ENCODE measurements at places on chromosomes 5 and 9.

DNA sequence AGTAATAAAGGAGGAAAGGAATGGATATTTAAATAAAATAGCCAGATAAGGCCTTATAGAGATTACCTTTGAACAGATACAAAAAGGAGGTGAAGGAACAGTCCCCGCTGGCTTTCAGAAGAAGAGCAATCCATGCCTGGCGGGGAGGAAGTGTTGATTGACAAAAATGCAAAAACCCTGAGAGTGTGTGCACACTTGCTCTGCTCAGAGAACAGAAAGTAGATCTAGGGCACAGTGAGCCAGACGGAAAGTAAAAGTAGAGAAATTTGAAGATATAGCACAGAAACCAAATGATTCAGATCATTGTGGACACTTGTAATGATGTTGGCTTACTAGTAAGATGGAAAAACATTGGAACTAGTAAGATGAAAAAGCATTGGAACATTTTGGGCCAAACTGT, 720.6 kb downstream of the PTPRD start:
- DNase-seq, result no peak

GRCh38 chr9:16627967-16628366, 242.5 kb downstream of the BNC2 start:
- DNase-seq, result no peak

- no peak for DNase-seq
Measured at GRCh38 chr5:179204572-179204971, 140.7 kb downstream of the ADAMTS2 start.

DNA sequence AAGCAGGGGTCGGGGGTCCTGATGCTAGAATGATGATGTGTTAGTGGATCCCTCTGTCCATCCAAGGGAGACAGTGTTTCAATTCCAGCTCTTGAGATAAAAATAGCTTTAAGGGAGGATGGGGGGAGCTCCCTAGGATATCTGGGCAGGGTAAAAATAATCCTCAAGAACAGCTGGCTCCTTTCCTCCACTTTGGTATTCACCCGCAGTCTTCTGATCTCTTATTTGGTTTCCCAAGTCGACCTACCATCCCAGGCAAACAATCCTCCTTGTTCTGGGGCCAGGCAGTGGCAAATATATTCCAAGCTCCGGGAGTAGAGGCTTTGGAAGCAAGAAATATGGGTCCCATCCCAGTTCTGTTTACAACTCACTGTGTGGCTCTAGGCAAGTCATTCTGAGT, 14.5 kb upstream of the COL27A1 start:
- DNase-seq, result no peak

DNA sequence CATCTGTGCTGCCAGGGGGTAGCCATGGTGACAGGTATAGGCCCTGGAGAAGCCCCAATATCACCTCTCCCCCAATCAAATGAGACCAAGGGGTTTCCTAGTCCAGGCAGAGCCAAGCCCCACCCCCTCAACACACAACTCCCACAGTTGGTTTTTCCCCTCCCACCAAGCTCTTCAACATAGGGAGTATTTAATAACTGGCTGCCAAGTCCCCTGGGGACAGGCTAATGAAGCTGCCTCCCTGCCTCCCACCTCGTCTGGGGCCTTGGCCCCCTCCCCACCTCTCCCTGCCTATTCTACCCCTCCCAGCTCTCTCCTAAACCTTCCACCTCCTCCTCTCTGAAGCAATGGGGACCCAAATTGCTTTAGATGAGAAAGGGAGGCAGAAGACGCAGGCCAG, 23.4 kb downstream of the CPLX2 start:
- DNase-seq, result no peak

- no peak for DNase-seq
Measured at GRCh38 chr9:4567601-4568000, 77.3 kb downstream of the SLC1A1 start.

GRCh38 chr9:121434969-121435368, 64.7 kb downstream of the GGTA1 start:
- no peak for DNase-seq

DNA sequence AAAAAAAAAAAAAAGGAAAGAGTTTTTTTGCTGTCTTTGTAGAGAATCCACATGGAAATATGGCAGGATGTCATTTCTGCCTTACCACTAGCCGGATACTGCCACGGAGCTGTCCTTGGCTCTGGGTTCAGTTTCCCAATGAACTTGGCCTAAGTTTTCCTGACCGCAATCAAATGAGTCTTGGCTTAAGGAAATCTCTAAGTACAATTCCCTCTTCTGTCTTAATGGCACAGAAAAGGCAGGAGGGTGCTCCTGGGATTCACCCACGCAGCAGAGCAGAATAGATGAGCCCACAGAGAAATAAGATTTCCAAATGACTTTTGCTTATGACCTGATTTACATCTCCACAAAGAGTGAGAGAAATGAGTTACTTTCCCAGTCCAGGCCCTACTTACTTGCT, 284.0 kb upstream of the VLDLR start:
- no peak for DNase-seq

- no peak for DNase-seq
Measured at GRCh38 chr5:66134407-66134861, 9.7 kb upstream of the SREK1 start.

DNA sequence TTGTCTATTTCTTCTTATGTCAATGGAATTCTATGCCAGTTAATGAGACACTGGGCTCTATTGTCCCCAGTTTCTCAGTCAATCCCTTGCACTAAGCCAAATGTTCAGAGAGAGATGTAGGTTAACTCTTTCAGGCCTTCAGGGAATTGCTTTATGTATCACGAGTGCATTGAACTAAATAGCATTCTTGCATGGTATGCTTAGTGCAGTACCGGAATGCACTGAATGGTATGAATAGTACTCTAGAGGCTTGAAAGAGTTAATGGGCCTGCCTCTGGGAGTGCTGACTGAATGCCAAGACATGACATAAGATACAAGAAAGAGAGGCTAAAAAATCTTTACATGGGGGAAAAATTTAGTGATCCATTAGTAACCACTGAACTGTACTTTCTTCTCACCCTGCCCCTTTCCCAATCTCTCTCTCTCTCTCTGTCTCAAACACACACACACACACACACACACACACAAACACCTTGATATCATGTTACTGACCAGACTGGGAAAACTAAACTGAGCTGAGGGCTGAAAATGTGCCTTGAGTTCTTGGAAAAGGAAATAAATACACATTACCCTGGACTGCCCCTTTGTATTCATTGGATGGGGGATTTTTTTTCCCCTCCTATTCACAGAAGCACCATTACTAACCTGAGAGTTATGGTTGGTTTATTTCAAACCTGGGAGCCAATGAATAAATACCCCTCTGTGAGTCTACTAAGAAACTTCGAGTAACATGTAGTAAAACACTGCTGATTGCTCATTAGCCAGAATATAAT, 35.4 kb upstream of the TMC1 start:
- DNase-seq, result no peak
